ENCODE measurements at places on chromosomes 12 and 14.

- no peak for DNase-seq
These were observed 192.4 kb downstream of the FUT8 start for GRCh38 chr14:65604936-65605335.

- DNase-seq: peak; percentile 15
These were observed 21.1 kb downstream of the RASSF8 start for GRCh38 chr12:25979563-25979962.

DNA sequence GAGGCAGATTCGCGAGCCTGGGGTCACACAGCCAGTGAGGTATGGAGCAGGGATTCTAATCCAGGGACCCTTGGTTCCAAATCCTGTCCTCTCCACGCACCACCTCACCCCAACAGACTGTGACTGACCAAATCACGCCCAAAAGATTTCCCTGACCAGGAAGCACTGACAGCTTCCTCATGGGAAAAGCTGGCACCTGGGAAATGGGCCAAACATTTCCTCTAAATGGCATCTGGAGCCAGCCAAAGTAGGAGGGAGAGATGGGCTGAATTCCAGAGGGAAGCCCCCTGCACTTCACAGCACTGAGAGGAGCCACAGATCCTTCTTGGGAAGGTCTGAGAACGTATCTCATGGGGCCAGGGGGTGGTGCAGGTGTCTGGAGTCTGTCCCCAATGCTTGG lies 28.8 kb downstream of the CCDC92 start:
- no peak for DNase-seq

- DNase-seq: no peak
These were observed 78.3 kb upstream of the BDKRB2 start for GRCh38 chr14:96126339-96126782.

GRCh38 chr14:65224799-65225198 lies 122.5 kb upstream of the MAX start:
- no peak for DNase-seq

GRCh38 chr12:58812214-58812613 lies 108.1 kb downstream of the LRIG3 start:
- no peak for DNase-seq

GRCh38 chr12:12505544-12506495 lies 56.8 kb downstream of the DUSP16 start:
- peak; percentile 9 for DNase-seq

GRCh38 chr14:83441801-83442200 lies 1908.1 kb upstream of the SEL1L start:
- DNase-seq: no peak

DNA sequence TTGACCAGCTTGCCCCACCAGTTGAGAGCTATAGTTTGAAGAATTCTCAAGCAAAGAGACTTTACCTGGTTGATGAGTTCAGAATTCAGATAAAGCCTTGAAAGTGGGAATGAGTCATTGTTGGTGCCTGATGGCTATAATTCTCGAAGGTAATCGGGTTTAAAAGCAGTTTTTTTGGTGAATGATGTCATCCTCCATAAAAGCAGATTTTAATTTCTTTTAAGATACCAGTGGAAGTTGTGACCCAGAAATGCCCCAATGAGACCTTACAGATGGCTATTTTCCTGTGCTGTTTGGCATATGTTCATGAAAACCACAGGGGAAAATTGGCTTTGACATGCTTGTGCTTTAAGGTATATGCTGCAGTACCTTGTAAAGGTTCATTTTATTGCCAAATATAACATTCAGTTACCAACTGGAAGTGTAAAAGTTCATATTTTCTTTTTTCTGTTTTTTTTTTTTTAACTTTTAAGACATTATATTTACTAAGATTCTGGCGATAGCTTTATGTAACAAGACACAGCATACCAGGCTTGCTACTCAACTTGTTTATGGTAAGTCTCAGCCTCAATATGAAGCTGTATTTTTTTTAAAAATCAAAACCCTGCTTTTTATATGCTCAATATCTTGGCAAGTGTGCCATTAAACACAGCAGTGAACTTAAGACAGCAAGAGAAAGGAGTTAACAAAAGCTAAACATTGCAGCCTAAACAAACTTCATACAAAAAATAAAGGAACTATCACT lies 119.3 kb downstream of the LMNTD1 start:
- no peak for DNase-seq

DNA sequence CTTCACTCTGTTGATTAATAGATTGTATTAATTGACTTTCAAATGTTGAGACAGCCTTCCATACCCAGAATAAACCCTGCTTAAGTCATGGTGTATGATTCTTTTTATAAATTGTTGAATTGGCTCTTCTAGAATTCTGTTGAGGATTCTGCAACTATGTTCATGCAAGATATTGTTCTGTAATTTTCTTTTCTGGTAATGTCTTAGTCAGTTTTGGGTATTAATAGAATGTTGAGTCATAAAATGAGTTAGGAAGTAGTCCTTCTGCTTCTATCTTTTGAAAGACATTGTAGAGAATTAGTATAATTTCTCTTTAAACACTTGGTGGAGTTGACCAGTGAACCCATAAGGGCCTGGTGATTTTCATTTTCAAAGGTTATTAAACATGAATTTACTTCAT lies 958.9 kb downstream of the LRFN5 start:
- DNase-seq: no peak

DNA sequence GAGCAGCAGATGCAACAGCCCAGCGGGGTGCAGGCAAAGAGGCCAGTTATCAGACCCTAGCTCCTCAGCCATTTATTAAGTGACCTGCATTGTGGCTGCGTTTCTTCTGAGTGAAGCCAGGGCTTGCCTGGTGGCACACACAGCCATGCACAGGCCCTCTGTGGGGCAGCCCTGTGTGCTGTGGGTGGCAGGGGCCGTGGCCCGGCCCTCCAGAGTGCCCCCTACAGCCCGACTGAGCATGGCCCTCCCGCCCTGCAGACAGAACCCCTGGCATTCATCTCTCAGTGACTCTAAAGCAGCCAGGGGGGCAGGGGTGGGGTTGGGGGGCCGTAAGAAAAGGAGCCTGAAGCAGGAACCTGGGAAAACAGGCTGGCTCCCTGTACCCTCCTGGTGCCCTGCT lies 226.0 kb upstream of the PWP1 start:
- DNase-seq: no peak

- DNase-seq: no peak
These were observed 1532.3 kb upstream of the TMEM132C start for GRCh38 chr12:126734710-126735109.

DNA sequence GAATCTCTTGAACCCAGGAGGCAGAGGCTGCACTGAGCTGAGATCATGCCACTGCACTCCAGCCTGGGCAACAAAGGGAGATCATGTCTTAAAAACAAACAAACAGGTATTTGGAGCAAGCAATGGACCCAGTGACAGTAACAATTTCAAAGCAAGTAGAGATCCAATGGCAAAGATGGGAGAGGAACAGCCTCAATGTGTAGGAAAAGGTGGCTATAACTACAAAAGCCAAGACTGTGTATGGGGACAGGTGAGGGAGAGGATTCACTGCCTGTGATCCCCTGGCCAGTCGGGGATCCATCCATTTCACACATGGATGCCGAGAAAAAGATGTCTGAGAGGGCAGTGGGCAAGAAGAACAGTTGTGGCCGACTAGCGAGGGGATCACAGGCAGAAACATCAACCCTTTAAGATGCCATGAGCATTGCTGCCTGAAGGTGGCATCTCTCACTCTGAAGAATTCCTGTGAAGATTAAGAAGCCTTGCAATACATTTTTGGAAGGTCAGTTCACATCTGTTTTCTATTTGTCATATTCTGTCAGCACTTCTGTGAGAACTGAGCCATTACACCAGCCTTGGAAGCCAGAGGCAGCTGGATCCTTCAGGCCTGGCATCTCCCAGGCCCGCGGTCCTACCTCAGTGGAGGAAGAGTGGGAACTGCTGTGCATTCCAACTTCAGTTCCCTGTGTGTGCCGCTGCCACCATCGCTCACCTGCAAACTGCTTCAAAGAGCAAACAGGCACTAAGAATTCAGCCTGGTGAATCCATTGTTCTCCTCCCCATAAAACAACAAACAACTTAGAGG lies 54.5 kb upstream of the FRS2 start:
- DNase-seq: peak; percentile 79

DNA sequence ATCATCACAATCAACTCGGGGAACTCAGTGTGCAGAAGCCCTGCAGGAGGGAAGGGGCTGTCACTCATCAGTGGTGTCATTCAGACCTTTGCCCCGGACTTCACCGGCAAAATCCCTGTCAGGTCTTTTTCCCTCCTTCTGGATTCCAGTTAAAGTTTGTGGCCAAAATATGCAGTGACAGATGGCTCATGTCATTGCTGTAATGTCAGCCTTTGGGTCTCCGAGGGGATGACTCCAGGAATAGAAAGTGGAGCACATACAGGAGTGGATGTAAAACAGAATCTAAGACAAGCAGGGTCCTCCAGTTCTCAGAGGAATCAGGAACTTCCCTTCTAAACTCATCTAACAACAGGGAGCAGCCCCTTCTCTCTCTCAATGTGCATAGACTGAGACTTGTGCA lies 130.3 kb upstream of the RASSF8 start:
- DNase-seq: no peak

DNA sequence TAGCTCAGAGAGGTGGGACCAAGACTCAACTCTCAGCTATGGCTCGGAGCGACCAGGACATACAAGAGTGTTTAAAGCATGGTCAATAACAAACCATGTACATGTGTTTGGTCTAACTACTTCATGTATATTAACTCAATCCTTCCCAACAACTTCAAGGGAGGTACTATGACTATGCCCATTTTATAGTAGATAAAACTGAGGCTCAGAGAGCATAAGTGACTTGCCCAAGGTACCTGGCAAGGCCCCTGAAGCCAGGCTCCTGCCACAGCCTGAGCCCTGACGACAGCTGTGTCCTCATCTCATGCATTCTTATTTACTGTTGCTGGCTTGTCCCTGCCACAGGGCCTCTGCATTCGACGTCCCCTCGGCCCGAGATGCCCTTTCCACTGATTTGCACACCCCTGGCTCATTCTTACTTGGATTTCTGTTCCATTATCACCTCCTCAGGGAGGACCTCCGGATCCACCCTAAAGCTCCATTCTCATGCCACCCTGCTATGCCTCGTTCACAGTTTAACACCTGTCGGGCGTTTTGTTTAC lies 2.6 kb downstream of the TESC start:
- no peak for DNase-seq

DNA sequence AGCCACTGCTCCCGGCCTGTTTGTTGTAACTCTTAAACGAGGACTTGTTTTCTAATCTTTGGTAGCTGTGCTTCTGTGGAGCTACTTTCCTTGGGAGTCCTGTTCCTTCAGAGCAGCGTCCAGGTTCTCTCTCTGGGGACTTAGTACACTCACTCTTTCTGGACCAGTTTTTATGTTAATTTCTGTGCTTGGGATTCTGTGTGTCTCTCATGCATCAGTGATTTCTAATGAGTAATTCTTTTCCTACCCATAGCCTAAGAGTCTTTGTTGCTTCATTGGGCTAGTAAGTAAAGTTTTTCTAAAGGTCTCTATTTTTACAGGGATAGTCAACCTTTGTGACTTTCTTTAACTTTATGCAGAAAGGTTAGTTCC lies 289.3 kb downstream of the FBXL14 start:
- DNase-seq: no peak

DNA sequence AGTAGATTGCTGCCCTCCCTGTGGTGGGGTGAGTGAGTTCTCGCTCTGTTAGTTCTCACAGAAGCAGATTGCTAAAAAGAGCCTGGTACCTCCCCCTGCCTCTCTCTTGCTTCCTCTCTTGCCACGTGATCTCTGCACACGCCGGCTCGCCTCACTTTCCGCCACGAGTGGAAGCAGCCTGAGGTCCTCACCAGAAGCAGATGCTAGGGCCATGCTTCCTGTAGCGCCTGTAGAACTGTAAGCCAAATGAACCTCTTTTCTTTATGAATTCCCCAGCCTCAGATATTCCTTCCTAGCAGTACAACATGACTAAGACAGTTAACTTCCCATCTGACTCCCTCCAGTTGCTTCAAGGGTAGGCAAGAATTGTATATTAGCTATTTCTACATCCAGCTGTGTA lies 76.2 kb downstream of the ETV6 start:
- no peak for DNase-seq

GRCh38 chr14:54653712-54654469 lies 87.0 kb downstream of the SAMD4A start:
- no peak for DNase-seq

GRCh38 chr12:46959502-46959901 lies 119.9 kb upstream of the PCED1B start:
- DNase-seq: no peak

- DNase-seq: no peak
These were observed 346.2 kb upstream of the STXBP6 start for GRCh38 chr14:25396128-25396527.

DNA sequence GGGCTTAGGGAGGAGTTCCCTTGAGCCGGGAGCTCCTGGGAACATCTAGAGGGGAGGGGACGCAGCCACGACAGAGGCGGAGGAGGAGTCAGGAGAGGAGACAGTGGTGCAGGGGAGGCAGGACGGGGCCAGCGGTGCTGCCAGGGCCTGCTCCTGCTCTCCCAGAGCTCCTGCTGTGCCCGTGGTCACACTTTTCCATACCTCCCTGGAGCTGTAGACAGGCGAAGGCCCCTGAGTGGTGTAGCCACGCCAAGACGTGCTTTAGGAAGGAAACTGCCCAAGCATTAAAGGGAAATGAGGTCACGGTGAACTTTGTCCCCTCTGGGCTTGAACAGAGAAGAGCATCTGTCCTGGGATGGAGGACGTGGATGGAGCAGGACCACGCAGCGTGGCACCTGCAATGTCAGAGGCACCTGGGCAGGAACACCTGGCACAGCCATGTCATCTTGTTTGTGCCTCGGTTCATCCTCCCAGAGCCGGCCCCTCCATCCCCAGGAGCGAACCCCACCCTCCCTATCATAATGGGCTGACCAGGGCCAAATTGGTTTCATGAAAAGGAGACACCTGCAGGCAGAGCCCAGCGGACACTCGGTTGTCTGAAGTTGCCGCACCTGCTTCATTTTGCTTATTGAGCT lies 239.5 kb upstream of the SFSWAP start:
- peak; percentile 30 for DNase-seq

DNA sequence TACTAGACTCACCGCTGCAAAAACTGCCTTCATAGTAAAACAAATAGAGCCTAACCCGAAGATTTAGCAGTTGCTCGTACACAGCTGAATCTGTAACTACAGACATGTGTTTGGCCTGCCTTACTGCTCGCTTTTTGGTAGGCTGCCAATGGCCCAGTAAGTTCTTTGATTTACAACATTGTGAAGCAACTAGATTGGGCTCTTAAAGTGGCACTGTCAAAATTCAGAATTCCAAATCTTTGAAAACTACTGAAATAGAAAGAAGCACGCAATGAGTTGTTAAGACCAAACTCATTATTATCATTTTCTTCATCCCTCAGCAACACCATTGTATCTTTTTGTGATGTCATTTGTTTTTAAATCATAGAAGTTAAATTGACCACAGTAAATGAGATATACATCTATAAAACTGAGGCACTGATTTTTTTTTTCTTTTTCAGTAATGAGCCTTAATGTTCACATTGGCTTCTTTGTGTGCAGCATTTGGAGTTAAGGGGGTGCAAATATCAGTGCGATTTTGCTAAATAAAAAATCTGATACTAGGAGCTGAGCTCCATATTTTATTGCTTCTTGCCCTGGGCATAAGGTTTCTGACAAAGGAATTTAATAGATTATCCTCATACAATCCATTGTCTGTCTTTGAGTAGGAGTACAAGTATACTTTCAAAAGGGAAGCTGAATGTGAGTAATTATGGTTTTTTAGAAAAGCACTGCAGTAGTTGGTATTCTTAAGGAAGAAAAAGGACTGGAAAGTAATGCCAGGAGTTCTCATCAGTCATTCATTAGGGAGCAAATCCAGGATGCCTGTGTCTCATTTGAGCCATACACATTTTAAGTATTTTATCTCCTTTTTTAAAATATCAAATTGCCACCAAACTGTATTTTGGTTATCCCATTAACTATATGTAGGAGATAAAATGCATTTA lies 138.5 kb downstream of the KICS2 start:
- no peak for DNase-seq

Data from ELF-1 (cell line).